ENCODE measurements at places on chromosomes 3 and 15. TPM values are rescaled to one million over a fixed set of nuclear protein-coding genes. Genes with fewer than 3 reads are reported as not detected.

Gene MYRIP
- total RNA-seq, result 0.48 TPM

Gene APBA2
- total RNA-seq, result 79.9 TPM

Gene C3orf62
- 9.2 TPM for total RNA-seq

Gene CPN2
- not detected for total RNA-seq

Gene ACY1
- total RNA-seq, result 29.9 TPM

DNA sequence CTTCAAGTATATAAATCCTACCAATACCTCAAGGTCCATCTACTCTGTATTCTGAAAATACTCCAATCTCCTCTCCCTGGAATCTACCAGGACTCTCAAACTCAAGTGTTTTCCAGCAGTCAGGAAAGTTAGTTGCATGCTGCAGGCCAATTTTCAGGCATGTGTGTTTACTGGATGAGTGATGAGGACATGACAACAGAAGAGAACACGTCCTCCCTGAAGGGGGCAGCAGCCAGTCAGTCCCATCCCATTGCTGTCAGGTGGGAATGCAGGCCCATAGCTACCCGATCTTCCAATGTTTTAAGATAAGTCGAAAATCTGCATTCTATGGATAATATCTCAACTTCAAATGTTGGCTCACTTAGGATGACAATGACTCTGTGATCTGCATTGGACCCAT, 496.2 kb downstream of the FHIT start:
- DNase-seq, result peak; percentile 4

DNA sequence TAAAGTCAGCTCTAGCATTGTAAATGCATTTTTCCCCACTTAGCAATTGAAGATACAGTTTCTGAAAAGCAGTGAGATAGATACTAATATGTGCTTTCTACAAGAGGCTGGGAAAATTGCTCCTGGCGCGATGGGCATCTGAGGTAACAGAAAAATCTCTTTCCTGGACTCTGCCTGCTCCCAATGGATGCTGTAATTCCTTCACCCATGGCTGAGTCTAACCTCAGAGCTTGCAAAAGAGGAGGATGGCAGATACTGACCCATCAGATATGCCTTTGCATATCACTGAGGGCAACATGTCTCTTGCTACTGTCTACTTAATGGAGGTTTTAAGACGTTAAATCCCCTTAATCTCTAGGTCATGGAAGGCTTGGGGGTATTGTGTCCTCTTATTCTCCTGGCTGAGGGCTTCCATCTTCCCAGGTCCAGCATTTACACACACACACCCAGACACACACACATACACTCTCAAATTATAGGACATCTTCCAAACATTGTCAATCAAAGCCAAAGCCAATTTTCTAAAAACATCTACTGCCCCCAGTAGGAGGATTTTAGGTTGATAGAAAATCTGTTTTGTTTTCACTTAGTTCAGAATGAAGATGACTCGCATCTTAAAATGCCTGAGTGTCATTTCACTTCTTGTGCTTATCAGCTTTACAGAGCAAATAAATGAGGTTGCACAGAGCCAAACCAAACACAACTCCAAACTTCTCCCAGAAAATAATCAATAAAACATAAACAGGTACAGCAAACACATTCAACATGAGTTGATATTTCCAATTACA, 2.4 kb downstream of the TRPM1 start:
- DNase-seq, result no peak

- DNase-seq, result no peak
These were observed 44.4 kb downstream of the PIAS1 start for GRCh38 chr15:68098465-68098864.

DNA sequence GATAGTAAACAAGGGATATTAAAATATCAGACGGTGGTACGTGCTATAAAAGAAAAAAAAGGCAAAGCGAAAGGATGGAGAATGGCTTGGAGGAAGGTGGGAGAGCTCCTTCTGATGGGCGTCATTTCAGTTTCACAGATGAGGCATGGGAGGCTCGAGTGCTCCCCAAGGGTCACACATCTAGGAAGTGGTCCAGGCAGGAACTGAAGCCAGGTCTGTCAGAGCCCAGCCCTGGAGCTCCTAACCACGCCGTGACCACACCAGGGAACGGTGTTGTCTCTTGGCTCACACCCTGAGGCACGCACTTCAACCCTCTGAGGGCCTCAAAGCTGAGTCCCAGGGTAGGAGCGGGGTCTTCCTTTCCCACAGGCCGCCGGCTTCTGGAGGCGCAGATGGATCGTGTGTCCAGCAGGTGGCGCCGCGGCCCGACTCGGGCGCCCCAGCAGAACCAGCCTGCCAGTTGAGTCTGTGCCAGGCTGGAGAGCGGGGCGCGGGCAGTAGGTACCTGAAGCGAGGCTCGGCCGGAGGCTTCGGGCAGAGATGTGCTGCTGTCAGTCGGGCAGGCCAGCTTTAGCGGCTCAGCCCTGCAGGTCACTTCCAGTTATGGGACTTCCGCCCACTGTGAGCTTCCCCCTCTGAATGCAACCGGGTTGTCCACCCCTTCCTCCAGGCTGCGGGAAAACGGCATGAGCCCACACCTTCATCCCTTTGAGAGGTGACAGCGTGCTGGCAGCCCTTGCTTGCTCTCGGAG, 68.1 kb downstream of the SLC6A1 start:
- DNase-seq, result peak; percentile 76

DNA sequence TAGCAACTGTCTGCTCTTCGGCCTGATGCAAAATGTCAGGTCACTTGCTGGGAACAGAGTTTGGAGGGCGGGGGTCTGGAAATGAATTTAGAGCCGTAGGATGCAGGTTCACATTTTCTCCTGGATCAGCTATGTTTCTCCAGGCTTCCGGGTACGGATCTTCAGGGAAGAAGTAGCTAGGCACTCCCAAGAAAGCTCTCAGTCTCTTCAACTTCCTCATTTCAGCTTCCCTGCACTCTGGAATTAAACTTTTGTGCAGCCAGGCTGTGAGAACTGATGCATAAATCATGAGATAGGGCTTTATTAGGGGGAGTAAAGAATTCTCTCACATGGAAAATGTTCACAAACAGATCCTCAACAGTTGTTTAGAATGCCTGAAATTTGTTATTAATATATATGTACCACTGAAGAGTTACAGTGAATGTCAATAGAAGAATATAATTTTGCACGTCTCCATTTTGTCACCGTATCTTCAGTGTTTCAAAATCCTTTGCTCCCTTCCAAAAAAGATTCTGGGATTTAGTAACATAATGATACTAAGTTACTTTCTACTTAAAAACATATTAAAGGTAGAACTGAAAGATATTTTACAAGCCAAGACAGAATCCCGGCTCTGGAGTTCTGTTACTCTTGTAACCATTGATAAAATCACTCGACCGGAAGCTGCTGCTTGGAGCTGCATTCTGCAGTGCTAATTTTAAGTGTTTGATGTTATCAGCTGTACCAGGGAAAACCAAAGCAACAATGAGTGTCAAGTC, 178.5 kb upstream of the P2RY1 start:
- peak; percentile 20 for DNase-seq

DNA sequence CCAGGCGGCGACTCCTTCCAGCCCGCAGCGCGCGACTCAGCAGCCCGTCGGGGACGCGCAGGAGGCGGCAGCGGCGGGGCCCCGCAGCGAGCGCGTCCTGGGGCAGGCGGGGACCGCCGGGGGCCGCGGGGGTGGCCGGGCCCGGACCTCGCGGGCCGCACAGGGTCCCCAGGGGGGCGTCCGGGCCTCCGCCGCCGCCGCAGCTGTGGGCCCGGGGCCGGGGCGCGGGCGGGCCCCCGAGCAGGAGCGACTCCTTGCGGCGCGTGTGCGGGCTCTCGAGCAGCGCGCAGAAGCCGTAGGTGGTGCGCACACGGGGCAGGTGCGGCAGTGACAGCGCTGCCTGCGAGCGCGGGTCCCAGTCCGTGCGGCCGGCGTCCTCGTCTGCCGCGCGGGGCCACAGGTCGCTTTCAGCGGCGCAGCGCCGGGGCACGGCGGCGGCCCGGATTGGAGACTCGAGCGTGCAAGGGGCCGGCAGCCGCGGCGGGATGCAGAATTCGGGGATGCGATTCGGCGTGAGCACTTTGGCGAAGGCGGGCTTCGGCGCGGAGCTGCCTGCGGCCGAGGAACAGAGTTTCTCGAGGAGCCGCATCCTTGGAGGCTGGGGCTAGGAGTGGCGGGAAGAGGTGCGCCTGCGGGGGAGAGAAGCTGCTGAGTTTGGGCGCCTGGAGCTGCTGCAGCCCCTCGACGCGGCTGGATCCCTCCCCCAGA, 535 bp downstream of the C2CD4B start:
- peak; percentile 17 for DNase-seq

GRCh38 chr3:65901226-65901625, 137.5 kb downstream of the MAGI1 start:
- DNase-seq, result no peak

GRCh38 chr3:170909129-170909903, 879 bp upstream of the EIF5A2 start:
- DNase-seq, result no peak

DNA sequence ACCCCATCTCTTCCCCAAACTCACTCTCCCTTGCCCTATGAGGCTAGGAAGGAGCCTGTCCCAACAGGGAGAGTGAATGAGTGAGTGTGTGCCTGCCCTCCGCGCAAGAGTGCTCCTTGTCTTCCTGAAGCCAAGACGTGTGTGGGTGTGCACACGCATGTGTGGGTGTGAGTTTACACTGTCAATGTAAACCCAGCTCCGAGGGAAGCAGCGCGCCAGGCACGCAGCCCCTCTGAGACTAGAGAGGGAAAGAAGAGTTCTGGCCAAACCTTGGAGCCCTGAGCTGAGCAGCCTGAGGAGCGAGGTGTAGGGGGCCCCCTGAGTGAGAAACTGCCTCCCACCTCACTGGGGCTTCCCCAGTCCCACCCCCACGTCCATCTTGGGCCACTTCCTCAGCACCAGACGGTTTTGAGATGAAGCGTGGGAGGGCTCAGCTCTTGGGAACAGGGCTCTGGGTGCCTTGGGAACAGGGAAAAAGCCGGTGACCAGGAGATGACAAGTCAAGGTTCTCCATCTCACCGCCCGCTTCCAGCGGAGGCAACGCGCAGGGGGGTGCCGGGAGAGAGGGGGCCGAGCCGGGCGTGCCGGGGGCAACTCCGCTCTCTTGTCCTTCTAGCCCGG, 5.1 kb downstream of the MECOM start:
- no peak for DNase-seq

- DNase-seq, result no peak
These were observed 173.1 kb upstream of the LYSMD4 start for GRCh38 chr15:99906311-99906710.

GRCh38 chr15:52683580-52683979, 4.4 kb upstream of the ATOSA start:
- no peak for DNase-seq
